Tibial nerve (tissue), 4 donors: ENCODE measurements at places on chromosomes 3 and 15.

GRCh38 chr15:40549894-40550293 is 14.9 kb downstream of the CCDC32 start:
- H3K4me3 ChIP-seq, result no peak overlapping the region
- H3K4me1 ChIP-seq, result no peaks in the 10 kb centered on the region
- no peaks in the 10 kb centered on the region for H3K36me3 ChIP-seq
- H3K27me3 ChIP-seq, result no peaks in the 10 kb centered on the region

- no peak overlapping the region for H3K4me3 ChIP-seq
- H3K36me3 ChIP-seq, result no peaks in the 10 kb centered on the region
- H3K27ac ChIP-seq, result no peak overlapping the region
- DNase-seq, result no peak
- no peaks in the 10 kb centered on the region for H3K4me1 ChIP-seq
- H3K27me3 ChIP-seq, result no peaks in the 10 kb centered on the region
Observed at GRCh38 chr3:125428216-125428830, 53.2 kb upstream of the ZNF148 start.

DNA sequence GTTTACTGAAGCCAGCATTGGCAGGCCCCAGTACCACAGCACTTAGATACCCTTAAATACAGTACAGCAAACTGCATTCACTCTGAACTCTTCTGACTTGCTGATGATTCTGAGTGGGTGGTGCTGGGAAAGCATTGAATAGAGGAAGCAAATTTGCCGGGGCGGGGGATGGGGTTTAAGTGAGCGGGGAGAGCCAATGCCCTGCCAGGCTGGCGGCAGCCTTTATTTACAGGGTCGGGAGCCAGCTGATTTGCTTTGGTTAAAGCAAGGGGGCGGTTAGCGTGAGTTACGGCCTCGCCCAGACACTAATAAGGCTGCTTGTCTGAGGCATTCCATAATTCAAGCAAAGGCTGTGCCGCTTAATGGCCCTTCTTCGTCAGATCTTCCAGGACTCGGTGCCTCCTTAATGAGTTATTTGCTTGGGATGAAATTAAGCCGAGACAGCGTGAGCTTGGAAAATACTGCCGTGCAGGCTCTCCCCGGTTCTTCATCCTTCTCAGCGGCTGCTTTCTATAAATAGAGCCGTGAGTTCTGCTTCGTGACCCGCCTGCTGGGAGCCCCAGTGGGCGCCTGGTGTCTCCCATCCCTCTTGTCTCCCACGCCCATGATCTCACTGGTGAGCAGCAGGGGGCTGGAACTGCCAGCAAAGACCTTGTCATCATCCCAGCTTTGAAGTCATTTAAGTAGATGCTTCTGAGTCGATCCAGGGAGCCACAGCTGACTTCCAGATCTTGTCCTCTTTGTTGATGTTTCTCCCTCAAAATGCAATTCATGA is 25.8 kb downstream of the SPSB4 start:
- H3K27ac ChIP-seq, result no peak overlapping the region
- H3K27me3 ChIP-seq, result no peaks in the 10 kb centered on the region
- H3K36me3 ChIP-seq, result no peaks in the 10 kb centered on the region
- peak overlapping the region; percentile 44 for H3K4me3 ChIP-seq

DNA sequence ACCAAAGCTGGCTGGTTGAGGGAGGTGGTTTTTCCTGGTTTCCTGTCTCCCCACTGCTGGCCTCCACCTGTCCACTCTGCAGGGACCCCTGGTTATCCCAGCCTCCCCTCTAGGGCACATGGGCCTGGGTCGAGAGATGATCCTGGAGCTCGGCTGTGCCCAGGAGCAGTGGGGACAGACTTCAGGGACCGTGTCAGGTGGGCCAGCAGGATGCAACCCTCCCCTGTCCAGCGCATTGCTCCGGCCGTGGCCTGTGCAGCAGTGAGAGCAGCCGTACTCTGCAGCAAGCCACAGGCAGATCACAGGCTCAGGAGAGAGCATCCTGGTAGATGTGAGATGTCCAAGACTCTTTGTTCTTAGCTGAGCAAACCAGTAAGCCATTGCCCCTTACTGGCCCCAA is 92.5 kb upstream of the RPL32 start:
- H3K4me3 ChIP-seq, result no peak overlapping the region
- no peak for DNase-seq
- peaks cover 25% of the 10 kb centered on the region for H3K4me1 ChIP-seq
- peaks cover 10% of the 10 kb centered on the region for H3K36me3 ChIP-seq
- H3K27ac ChIP-seq, result no peak overlapping the region

GRCh38 chr3:196096382-196096953 is 14.6 kb upstream of the TFRC start:
- peak; percentile 18 for DNase-seq
- H3K4me1 ChIP-seq, result no peaks in the 10 kb centered on the region
- no peaks in the 10 kb centered on the region for H3K36me3 ChIP-seq
- no peak overlapping the region for H3K4me3 ChIP-seq
- no peak overlapping the region for H3K27ac ChIP-seq
- no peaks in the 10 kb centered on the region for H3K27me3 ChIP-seq

DNA sequence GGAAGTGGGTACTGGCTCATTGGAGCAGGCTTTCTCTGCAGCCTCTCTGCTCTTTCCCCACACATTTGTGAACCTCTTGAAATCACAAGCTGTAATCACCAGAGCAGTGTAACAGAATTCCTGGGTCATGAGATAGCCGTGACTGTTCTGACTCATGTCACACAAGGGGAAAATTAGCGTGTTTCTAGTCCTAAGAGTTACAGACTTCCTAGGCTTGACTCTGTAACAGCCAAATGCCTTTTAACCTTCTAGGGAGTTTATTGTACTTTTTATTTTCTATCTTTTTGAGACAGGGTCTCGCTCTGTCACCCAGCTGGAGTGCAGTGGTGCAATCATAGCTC is 54.7 kb upstream of the TRAK1 start:
- no peak overlapping the region for H3K4me3 ChIP-seq
- peaks cover 43% of the 10 kb centered on the region for H3K4me1 ChIP-seq
- no peaks in the 10 kb centered on the region for H3K27me3 ChIP-seq

- H3K4me3 ChIP-seq, result no peak overlapping the region
- H3K27ac ChIP-seq, result no peak overlapping the region
- no peaks in the 10 kb centered on the region for H3K36me3 ChIP-seq
- DNase-seq, result no peak
Observed at GRCh38 chr15:90126596-90127435, 24.5 kb upstream of the IDH2 start.

DNA sequence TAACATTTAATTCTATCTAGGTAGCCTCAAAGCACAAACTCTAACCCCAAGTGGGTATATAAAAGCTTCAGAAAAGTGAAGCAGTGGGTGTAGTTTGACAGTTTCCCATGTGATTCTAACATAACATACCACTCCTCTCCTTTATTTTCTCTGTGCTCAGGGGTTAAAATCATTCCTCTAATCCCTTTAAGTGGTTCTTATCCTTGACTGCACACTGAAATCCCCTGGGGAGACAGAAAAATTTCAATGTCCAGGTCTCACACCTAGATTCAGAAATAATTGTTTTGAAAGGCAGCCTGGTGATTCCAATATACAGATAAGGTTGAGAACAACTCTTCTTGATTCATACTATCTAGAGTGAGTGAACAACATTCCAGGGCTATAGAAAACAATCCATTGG is 986.4 kb downstream of the ROBO1 start:
- H3K4me1 ChIP-seq, result no peaks in the 10 kb centered on the region
- no peak for DNase-seq
- H3K27ac ChIP-seq, result no peak overlapping the region

DNA sequence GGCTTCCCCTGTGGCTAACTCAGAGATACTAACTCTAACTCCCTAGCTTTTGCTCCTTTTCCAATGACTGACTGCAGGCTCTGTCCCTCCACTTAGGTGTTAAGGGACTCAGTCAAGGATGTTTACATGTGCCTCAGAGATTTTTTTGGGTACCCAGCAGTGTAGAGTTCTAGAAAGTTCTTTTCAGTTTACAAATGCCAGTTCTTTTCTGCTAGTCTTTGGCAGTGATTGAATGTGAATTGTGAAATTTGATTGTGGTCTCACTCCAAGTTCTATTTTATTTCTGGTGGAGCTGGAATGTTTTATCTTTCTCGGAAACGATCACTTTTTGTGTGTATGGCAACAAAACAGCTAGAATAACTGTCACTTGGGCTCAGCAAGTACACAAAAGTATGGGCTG is 60.6 kb downstream of the IL1RAP start:
- peaks cover 9% of the 10 kb centered on the region for H3K4me1 ChIP-seq
- H3K27me3 ChIP-seq, result no peaks in the 10 kb centered on the region
- DNase-seq, result no peak

- H3K4me3 ChIP-seq, result no peak overlapping the region
- no peak for DNase-seq
- no peaks in the 10 kb centered on the region for H3K36me3 ChIP-seq
- peaks cover 41% of the 10 kb centered on the region for H3K4me1 ChIP-seq
Observed at GRCh38 chr3:127814325-127814781, 8.0 kb downstream of the MGLL start.

DNA sequence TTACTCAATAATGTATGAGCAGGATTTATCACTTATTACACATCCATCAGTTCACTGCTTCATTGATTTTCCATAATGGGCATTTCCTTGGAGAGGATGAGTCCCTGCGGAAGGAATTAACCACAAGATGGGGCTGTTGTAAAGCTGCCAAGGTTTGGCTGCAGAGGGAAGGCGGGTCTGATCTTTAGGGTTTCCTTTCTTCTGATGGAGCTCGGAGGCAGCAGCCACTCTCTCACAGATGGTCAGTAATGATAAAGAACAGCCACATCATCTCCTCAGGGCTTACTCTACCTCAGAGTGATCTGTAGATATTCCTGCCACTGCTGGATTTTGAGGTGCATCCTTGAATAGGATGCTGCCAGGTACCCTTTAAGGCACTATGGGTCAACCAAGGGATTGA is 115.2 kb downstream of the USP13 start:
- H3K4me1 ChIP-seq, result no peaks in the 10 kb centered on the region
- H3K36me3 ChIP-seq, result no peaks in the 10 kb centered on the region
- DNase-seq, result no peak
- no peak overlapping the region for H3K27ac ChIP-seq

DNA sequence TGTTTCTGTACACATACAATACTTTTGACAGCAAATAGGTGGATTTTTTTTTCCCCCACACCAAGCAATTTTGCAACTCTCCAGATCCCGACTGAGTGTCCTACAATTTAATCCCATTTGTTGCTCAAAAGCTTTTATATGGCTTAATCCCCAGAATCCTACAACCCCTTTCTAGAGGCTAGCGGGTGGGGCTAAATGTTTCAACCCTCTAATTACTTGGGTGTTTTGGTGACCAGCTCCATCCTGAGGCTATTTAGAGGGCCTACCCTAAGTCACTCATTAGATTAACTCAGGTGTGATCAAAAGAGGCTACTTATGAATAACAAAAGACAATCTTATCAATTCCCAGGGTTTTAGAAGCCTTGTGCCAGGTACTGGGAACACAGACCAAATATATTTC is 21.0 kb upstream of the FBXL2 start:
- H3K4me3 ChIP-seq, result no peak overlapping the region
- H3K27me3 ChIP-seq, result no peaks in the 10 kb centered on the region
- no peaks in the 10 kb centered on the region for H3K36me3 ChIP-seq
- no peak for DNase-seq
- no peaks in the 10 kb centered on the region for H3K4me1 ChIP-seq

GRCh38 chr3:55526332-55527030 is 39.4 kb upstream of the WNT5A start:
- no peaks in the 10 kb centered on the region for H3K27me3 ChIP-seq
- H3K27ac ChIP-seq, result no peak overlapping the region
- H3K36me3 ChIP-seq, result no peaks in the 10 kb centered on the region
- DNase-seq, result no peak
- peaks cover 12% of the 10 kb centered on the region for H3K4me1 ChIP-seq

GRCh38 chr3:42836150-42837123 is 27.2 kb downstream of the ACKR2 start:
- no peaks in the 10 kb centered on the region for H3K27me3 ChIP-seq
- H3K4me1 ChIP-seq, result no peaks in the 10 kb centered on the region
- no peak overlapping the region for H3K4me3 ChIP-seq
- H3K27ac ChIP-seq, result no peak overlapping the region
- no peak for DNase-seq

DNA sequence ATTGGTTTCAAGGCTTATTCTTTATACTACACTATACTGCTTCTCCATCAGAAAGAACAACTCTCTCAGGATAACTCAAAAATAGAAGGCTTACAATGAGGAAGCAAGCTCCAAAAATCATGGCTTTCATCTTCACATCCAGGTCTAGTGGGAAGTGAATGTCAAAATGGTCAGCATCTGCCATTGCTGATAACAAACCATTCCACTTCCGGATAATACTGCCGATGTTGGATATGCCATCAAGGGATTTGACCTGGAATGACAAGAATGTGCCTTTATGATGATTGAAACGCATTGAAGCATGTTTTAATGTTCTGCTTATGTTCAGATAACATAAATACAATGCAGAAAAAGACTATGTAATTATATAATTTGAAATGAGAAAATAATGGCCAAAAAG is 34.0 kb upstream of the PLOD2 start:
- H3K4me3 ChIP-seq, result no peak overlapping the region

DNA sequence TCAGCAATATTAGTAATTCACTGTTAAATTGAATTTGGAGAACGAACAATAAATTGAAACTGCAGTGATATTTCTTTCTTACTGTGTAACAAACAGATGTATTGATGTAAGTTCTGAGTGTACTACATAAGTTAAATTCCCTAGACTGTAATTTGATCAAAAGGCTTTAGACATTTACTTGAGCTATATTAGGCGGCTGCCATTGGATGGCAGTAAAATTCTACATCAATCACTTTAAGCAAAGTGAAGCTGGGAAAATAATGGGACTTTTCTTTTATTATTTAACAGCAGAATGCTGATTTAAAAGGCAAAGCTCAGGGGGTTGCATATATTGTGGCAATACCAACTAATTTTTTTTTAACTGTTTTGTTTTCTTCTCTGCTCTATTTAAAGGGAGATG is 212.6 kb upstream of the PLSCR5 start:
- DNase-seq, result no peak
- no peaks in the 10 kb centered on the region for H3K27me3 ChIP-seq
- no peak overlapping the region for H3K27ac ChIP-seq
- H3K4me3 ChIP-seq, result no peak overlapping the region
- no peaks in the 10 kb centered on the region for H3K36me3 ChIP-seq

- no peak for DNase-seq
- H3K36me3 ChIP-seq, result no peaks in the 10 kb centered on the region
- no peaks in the 10 kb centered on the region for H3K4me1 ChIP-seq
Observed at GRCh38 chr15:84970843-84971242, 10.8 kb upstream of the PDE8A start.

- H3K4me3 ChIP-seq, result peak overlapping the region; percentile 49
- peaks cover 10% of the 10 kb centered on the region for H3K4me1 ChIP-seq
- H3K27me3 ChIP-seq, result no peaks in the 10 kb centered on the region
Observed at GRCh38 chr15:59437142-59437816, 707 bp upstream of the FAM81A start.

GRCh38 chr15:69413822-69414700 is at the start of gene KIF23:
Gene KIF23, plus strand, starts transcription at chr15:69414349. Its CDS starts 117 bp downstream, at chr15:69414466.
- peak; percentile 83 for DNase-seq
- H3K27ac ChIP-seq, result no peak within 1 kb of the TSS
- H3K36me3 ChIP-seq, result no peaks in the 10 kb centered on the region
- peak within 1 kb of the TSS; percentile 36 for H3K4me3 ChIP-seq
- H3K4me1 ChIP-seq, result no peaks in the 10 kb centered on the region
